Head of caudate nucleus (tissue), 42 donors: ENCODE measurements at places on chromosomes 3 and 15.

- no peak for DNase-seq
Measured at GRCh38 chr3:55330756-55331155, 156.3 kb downstream of the WNT5A start.

DNA sequence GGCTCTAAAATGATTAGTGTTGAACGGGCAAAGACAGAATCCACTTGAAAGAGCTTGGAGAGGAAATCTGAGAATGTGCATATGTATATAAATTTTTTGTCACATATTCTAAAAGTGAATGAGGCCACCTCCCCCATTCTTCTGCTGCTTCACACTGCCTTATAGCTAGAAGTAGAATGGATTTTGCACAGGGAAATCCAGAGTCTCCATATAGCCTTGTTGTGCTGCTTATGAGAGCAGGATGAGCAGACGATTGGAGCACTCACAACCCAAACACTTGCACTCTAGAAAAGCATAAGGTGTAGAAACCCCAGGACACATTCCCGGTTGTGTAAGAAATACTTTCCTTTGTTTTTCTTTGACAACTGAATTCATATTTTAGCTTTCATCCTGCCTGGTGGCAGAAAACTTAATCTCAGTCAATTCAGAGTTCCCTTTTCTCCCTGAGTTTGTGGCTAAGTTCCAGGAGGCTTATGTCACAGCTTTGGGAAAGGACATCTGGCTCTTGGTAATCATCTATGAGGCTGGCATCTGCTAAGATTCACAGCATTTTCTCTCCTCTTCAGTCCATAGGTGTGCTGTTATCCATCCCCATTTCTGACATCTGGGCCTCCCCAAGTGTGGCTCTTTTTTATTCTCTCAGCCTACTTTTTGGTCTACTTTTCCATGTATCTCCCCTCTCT is 188.4 kb upstream of the PFN2 start:
- DNase-seq, result no peak

GRCh38 chr3:150227839-150228238 is 180.3 kb upstream of the TSC22D2 start:
- peak; percentile 69 for DNase-seq

DNA sequence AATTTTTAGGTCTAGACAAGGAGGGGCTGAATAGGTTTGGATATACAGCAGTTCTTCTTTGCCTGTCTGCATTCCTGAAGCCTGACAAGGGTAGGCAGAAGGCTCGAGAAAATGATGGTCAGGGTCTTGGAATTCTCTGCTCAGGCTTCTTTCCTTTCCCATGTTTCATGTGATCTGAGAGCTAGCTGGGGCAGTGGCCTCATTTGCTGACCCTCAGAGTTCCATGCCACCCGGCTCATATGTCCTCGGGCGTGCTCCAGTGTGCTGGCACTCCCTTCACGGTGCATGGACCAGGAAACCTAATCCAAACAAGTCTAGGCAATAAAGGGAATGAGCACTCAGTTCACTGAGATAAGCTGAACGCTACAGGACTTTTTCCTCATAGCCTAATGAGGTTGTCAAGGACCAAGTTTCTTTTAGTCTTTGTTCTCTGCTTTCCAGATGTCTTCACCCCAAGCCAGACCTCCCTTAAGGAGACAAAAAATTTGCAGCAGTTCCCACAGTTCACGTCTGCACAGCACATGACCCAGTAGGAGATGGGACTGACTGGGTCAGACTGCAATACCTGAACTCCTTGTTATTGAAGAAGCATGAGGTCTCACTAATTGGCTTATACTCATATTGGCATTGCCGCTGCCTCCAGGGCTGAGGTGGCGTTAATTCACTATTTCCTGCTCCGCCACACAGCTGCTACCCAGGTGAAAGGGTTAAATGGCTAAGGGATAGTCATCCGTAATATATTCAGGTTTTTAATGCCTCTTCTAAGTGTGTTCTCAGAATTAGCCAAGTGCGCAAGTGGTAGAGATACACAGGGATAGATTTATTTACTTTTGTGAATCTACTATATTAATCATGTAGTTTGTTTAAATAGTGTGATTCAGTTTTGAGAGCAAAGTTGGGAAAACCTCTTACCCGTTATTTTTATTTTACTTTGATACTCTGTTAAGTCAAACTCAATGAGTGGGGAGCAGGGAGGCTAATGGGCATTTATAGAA is 15.3 kb upstream of the RTP4 start:
- no peak for DNase-seq

DNA sequence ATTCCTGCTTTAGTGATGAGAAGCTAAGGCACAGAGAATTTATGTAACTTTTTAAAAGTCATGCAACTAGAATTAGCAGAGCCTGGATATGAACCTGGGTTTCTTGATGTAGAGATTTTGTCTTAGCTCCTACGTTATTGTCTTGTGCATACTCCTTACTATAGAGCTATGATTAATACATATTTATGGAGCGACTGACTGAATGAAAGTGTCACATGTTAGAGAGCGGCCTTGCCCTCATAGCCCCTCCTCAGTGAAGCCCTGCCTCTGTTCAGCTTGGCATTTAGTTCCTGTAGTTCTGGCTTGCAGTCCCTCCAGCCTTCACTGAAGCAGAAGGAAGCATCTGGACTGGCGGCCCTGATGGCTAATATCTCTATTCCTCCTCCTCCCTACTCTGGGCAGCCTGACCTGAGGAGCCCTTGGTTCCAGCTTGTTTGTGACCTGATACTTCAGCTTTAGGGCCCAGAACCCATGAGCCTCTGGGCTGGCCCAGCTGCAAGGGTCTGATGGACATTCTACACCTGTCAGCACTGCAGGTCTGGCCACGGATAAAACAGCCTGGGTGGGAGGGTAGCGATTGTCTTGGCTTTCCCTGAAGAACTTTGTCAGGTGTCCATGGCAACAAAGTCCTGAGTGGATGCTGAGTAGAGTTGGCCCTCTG is 13.4 kb upstream of the AGBL1 start:
- no peak for DNase-seq

- DNase-seq, result no peak
Measured at GRCh38 chr3:78148986-78149717, 1109.3 kb downstream of the ROBO2 start.

GRCh38 chr3:122398920-122399319 is 14.9 kb downstream of the FAM162A start:
- no peak for DNase-seq

- no peak for DNase-seq
Measured at GRCh38 chr3:25904206-25904605, 114.3 kb downstream of the OXSM start.
